ENCODE measurements at places on chromosomes 3 and 15. TPM values are rescaled to one million over a fixed set of nuclear protein-coding genes. Genes with fewer than 3 reads are reported as not detected.

The SPATA12 gene
- total RNA-seq: not detected

The CCR5 gene
- total RNA-seq: under 0.01 TPM

The RETNLB gene
- total RNA-seq: not detected

The FMN1 gene
- total RNA-seq: 1.2 TPM

The CCK gene
- 54.6 TPM for total RNA-seq

The MINAR1 gene
- 6.9 TPM for total RNA-seq

The POLQ gene
- total RNA-seq: 1.2 TPM

The SLC51A gene
- not detected for total RNA-seq

The DZIP1L gene
- 4.5 TPM for total RNA-seq

The AADACL2 gene
- not detected for total RNA-seq

The ALDH1A3 gene
- 3.3 TPM for total RNA-seq

The C2CD4A gene
- total RNA-seq: under 0.01 TPM

The CD200R1 gene
- total RNA-seq: 0.82 TPM

The B3GNT5 gene
- 19.2 TPM for total RNA-seq

The LRRC31 gene
- total RNA-seq: under 0.01 TPM

The IFT80 gene
- total RNA-seq: 42.4 TPM

The ST3GAL6 gene
- total RNA-seq: 18.3 TPM

The CPLX3 gene
- total RNA-seq: 0.82 TPM

The CACNA2D3 gene
- total RNA-seq: 30.6 TPM

The KBTBD13 gene
- total RNA-seq: not detected

The LRRC2 gene
- total RNA-seq: 2.4 TPM

The P2RY13 gene
- 1.6 TPM for total RNA-seq

The TEX9 gene
- total RNA-seq: 27.3 TPM

The EIF4E3 gene
- total RNA-seq: 22.8 TPM

The TM4SF18 gene
- total RNA-seq: 3.7 TPM

The ZDHHC23 gene
- total RNA-seq: 9.4 TPM

The B3GALNT1 gene
- total RNA-seq: 152 TPM

The THSD4 gene
- total RNA-seq: 1.6 TPM

The FBXO40 gene
- not detected for total RNA-seq

The NME9 gene
- total RNA-seq: 1.6 TPM

The GREM1 gene
- 2.4 TPM for total RNA-seq

The TNFSF10 gene
- 2.9 TPM for total RNA-seq

The AHSG gene
- total RNA-seq: not detected

The SLC24A5 gene
- 0.41 TPM for total RNA-seq

The ATXN7 gene
- total RNA-seq: 6.9 TPM

The MRPS25 gene
- 15.5 TPM for total RNA-seq

The TOP2B gene
- 423 TPM for total RNA-seq

The FEZF2 gene
- 12.2 TPM for total RNA-seq

The KIF23 gene
- total RNA-seq: 6.5 TPM

The MYL3 gene
- not detected for total RNA-seq

The GABRG3 gene
- 24.1 TPM for total RNA-seq

The PROK2 gene
- total RNA-seq: 3.7 TPM

All from frontal cortex (tissue), 4 donors.